ENCODE measurements at places on chromosomes 7 and 10.

DNA sequence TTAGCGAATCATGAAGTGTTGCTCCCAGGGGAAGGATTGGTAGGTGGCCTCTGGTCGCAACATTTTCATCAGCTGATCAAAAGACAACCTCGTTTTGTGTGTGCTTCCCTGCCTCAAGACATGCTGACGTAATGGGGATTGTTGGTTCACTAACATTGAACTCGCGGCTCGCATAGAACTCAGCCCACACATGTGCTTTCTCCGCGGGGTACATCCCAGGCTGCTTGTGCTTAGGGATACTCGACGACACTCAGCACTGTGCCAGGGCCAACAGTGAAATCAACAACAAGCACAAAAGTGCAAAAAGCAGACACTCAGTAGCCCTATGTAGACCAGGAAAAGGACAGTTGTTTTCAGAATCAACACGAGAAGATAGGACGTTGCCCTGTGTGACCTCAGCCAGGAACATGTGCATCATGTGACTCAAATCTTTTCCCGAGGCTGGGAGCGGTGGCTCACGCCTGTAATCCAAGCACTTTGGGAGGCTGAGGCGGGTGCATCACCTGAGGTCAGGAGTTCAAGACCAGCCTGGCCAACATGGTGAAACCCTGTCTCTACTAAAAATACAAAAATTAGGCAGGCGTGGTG lies 20.8 kb downstream of the WIPI2 start:
- DNase-seq, result no peak

GRCh38 chr7:50352282-50352681 lies 47.8 kb downstream of the IKZF1 start:
- DNase-seq, result no peak

DNA sequence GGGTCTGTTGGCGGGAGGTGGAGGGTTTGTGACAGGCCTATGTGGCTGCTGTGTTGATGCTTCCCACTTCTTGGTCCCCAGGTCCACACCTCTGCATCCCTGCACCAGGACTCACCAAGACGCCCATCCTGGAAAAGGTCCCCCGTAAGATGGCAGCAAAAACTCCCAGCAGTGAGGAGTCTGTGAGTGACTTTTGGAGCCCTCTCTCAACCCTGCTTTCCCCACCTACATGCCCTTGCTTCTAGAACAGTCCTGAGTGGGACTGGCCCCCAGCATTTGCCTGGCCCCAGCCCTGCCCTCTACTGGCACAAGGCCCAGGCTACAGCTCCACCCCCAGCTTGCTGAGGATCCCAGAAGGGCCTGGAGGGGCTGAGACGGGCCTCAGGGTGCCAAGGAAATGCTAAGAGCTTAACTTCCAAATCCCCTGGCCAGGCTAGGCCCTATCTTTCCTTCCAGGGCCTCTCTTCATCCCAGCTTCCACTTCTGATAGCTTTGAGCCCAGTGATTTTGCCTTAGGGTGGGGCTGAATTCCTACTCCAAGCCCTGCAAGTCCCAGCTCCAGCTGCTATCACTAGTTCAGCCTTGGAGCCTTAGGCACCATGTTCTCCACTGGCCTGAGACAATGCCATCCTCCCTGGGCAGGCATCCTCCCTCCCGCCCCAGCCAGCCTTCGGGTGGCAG lies 2.7 kb downstream of the CHAT start:
- DNase-seq, result no peak

DNA sequence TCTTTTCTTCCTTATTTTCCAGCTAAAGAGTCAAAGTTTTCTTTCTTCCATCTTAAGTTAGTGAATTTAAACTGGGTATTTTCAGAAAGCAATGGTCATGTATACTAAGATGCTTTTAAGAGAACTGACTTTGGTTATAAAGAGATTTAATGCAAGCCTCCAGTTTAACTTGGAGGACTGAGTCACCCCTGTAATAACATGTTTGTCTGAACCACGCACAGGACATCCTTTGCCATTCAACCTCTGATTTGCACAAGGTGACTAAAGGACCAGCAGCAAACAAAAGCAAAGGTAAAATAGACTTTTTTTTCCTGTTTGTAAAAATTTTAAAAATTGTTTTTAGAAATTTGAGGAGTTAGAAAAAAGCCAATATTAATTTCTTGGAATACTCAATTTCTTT lies 2.9 kb downstream of the HYAL4 start:
- DNase-seq, result no peak

DNA sequence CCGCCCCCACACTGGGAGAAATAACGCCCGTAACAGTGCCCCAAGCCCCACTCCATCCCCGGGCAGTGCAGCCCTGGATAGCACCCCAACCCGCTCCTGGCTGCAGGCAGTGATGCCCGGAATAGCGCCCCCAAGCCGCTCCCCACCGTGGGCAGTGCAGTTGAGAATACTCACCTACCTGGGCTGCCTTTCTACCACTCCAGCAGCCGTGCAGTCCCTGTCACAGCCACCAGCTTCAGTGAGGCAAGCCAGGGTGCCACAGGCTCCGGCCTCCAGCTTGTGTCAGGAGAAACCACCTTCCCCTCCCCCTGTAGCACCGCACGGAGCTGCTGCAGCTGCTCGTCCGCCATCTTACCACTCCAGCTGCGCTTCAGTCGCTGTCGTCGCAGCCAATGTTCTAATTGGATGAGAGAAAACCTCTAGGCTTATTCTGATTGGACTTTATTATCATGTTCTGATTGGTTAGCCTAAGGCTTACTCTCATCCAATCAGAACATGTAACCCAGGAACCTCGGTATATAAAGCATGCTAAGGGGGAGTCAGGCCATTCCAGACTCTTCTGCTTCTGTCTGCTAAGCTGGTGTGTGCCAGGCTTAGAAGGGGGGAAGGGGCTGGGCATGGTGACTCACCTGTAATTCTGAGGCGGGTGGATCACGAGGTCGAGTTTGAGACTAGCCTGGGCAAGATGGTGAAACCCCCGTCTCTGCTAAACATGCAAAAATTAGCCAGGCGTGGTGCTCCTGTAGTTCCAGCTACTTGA lies 53.2 kb upstream of the ZNF33B start:
- no peak for DNase-seq

DNA sequence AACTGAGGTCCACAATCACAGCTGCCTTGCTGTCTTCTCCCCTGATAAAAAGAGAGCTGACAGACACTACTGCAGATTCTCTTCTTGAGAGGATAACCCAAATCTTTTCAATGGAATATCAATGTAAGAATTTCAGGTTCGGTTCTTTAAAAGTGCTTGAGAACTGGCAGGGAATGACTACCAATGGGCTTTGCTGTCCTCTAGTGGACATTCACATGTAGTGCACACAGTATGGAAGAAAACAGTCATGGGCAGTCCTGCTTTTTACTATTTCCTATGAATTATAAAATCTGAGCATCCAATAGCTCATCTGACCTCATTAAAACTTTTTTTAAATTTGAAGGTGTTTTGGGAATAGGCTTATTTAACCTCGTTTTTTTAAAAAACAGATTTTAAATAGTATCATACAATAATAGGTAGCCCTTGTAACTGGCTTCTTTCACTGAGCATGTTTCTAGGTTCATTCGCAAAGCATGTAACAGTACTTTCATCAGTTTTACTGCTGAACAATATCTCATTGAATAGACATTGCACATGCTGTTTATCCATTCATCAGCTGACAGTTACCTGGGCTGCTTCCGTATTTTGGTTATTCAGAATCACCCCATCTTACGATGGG lies 18.3 kb downstream of the FZD9 start:
- peak; percentile 60 for DNase-seq

DNA sequence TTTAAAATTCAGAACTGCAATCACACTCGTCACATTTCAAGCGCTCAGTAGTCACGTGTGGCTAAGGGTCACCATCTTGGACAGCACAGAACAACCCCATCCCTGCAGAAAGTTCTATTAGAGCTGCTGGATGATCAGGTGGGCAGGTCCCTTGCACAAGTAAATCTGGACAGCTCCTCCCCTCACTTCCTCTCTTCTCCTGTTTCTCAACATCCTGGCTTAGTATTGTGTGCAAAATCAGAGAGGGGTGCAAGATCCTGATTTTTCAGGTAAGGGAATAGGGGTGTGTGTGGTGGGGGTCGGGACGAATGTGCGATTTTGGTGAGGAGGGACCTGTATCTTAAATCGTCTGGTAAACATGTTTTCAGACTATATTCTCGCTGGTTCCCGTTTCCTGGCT lies at the start of gene GIMAP4:
Gene GIMAP4 (plus strand): TSS at position 222 of the 400 bp plus-strand sequence. CDS start 2,512 bp downstream, outside the sequence.
- no peak for DNase-seq

DNA sequence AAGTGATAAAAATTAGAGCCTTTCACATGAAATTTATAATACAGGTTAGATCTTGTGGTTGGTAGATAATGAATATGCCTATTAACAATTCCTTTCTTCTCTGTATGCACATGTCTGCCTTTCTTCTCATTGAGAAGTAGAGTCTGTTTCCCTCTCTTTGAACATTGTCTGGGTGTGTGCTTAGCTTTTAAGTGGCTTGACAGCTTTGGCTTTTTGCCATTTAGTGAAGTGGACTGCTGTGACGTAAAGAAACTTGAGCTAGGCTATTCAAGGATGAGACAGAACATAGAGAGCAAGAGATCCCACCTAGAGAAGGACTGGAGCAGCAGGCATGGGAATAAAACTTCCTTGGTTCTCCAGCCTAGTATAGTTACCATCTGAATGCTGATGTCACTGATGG lies 996.7 kb upstream of the CELF2 start:
- DNase-seq, result no peak

DNA sequence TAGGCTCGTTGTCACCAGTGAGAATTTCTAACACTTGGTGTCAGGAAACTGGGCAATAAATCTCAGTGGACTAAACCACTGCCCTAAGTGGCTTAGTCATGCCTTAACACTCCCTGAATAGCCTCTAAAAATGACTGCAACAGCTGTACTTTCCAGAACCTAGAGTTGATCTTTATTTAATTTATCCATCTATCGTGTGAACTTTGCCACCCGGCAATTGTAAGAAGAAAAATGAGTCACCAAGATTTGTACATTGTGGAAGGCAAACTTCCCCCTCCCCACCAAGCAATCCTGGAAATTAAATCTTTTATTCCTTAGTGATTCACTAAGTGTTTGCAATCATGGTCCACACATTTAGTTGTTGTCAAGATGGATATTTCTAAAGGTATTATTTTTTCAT lies 47.1 kb downstream of the NXPH1 start:
- peak; percentile 88 for DNase-seq

GRCh38 chr10:17854044-17854652 lies 45.0 kb downstream of the MRC1 start:
- DNase-seq, result no peak

DNA sequence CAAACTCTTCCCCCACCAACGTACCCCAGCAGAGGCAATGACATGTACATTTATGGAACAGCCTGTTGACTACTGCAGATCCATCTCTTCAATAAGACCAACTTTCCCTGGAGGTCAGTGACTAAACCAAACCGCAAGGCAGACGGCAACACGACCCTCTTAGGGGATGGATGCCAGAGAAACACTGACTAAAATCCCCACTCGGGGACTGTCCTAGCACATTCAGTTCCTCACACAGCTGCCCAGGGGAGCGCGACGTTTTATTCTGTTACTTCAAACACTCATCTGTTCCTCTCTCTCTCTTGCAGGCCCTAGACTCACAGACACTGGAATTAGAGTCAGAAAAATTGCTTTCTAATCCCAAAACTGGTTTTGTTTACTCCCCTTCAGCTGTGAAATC lies 146.5 kb upstream of the PRSS1 start:
- DNase-seq, result no peak

- DNase-seq, result peak; percentile 91
Measured at GRCh38 chr10:97542169-97543024, 30.2 kb upstream of the ANKRD2 start.

GRCh38 chr10:112967200-112967599 lies 17.2 kb downstream of the TCF7L2 start:
- peak; percentile 70 for DNase-seq

DNA sequence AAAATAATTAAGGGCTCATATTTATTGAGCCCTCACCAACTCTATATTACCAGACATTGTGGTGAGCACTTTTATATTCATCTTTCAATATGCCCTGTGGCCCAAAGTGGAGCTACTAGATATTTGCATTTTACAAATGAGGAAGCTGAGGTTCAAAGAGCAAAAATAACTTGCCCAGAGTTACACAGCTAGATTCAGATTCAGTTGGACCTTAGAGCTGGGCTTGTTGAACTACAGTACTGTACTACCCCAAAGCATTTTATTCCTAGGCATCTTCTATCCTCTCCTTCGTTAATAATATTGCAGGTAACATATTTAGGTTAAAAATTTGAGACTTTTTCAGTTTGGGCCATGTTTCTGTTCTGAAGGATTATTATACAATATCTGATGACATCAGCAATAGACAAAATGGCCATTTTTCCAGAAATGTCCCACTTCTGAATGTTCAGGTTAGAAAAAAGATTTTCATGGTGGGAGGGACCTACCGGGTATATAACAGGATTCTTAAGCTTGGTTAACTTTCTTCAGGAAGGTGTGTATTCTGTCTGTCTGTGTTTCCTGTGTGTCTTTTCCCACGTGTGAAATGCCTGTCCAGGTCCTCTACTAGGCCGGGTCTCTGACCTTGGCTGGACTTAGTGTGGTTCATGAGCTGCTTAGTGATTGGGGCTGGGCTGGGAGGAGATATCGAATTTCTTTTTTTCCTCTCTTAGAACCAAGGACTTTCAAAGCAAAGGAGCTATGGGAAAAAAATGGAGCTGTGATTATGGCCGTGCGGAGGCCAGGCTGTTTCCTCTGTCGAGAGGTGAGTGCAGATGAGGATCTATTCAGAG lies 13.6 kb downstream of the PRXL2A start:
- DNase-seq, result no peak

DNA sequence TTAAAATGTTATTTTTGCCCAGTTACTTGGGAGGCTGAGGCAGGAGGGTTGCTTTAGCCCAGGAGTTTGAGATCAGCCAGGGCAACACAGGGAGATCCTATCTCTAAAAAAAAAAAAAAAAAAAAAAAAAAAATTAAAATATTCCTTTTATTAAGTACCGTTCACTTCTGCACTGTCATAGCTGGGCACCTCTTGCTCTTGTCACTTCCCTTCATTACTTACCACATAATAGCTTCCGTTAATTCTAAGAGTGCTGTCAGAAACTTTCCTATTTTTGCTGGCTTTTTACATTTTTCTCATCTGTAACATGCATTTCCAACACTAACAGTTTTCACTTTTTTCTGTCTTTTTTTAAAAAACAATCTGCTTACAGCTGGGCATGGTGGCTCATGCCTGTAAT lies 132.9 kb downstream of the PIP4K2A start:
- no peak for DNase-seq

GRCh38 chr7:26681819-26682418 lies 182.5 kb downstream of the SKAP2 start:
- peak; percentile 32 for DNase-seq

GRCh38 chr7:8155836-8156235 lies 106.1 kb downstream of the ICA1 start:
- no peak for DNase-seq

GRCh38 chr7:19397911-19398310 lies 252.7 kb upstream of the FERD3L start:
- DNase-seq, result peak; percentile 26

- DNase-seq, result no peak
Measured at GRCh38 chr7:142319970-142320369, 62.1 kb upstream of the PRSS58 start.

GRCh38 chr10:75889051-75889450 lies 457.6 kb downstream of the LRMDA start:
- no peak for DNase-seq

GRCh38 chr7:105826143-105826542 lies 50.3 kb downstream of the ATXN7L1 start:
- no peak for DNase-seq

- peak; percentile 13 for DNase-seq
Measured at GRCh38 chr10:100637785-100638184, 102.0 kb downstream of the HIF1AN start.

- no peak for DNase-seq
Measured at GRCh38 chr10:50473756-50474155, 150.0 kb downstream of the SGMS1 start.

All from RCC 7860 (cell line).